ENCODE measurements at places on chromosomes 3 and 15.

DNA sequence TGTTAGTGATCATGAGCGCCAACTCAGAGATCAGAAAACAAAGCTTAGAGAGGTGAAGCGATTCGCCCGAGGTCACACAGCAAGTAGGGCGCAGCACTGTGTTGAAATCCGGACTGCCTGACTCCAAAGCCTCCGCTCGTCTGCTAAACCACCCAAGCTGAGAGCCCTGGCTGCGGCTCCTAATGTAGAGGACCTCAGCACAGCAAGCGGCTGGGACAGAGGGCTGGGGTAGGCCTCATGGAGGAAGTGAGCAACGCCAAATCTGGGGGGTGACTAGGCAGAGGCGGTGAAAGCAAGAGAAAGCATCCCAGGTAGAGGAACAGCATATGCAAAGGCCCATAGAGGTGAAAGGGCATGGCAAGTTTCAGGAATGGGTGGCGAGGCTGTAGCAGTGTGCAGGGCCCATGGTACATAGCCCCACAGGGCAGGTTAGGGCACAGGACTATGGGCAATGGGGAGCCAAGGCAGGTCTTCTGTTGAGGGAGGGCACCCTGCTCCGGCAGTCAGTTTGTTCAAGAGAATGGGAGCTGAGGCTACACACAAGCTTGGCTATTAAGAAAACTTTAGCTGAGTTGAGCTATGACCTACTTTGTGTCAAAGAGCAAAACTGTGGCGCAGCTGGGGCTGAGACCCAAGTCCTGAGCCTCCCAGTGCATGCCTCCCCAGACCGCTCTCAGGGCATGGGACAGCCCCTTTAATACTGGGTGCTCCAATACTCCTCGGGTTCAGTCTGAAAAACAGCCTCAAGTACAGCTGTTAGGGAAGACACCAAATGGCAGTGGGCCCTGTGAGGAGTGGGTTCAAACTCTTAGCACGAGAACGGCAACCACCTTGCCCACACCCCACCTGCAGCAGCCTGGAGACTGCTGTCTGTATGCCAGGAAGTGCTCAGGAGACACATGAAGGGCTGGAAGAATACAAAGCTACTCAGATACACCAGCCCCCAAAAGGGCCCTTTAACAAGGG, 988 bp upstream of the CFAP92 start:
- no peak for DNase-seq

- DNase-seq: no peak
Measured at GRCh38 chr3:150253622-150254021, 154.5 kb upstream of the TSC22D2 start.

DNA sequence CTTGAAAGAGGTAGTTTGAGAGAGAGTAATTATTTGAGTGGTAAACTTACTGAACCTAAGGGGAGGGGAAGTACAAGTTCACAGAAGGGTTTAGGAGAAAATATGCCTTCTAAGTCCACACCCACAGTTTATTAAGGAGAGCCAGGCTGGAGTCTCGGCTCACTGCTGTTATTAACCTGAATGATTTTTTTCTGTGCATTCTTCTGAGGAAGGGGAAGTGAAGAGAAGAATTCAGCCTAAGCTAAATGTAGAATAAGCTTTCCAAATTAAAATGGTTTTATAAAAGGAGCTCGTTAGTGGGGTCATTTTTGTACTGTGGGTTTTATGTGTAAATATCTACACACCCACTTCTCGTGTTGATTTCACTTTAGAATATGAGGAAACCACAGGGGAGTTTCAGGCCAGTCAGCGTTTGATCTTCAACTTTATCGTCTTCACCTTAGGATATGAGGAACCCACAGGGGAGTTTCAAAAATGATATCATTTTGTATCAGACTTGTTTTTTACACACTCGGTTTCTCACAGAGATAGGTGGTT, 1.5 kb downstream of the WHAMM start:
- no peak for DNase-seq

- DNase-seq: no peak
Measured at GRCh38 chr15:43329217-43329959, 985 bp downstream of the LCMT2 start.

DNA sequence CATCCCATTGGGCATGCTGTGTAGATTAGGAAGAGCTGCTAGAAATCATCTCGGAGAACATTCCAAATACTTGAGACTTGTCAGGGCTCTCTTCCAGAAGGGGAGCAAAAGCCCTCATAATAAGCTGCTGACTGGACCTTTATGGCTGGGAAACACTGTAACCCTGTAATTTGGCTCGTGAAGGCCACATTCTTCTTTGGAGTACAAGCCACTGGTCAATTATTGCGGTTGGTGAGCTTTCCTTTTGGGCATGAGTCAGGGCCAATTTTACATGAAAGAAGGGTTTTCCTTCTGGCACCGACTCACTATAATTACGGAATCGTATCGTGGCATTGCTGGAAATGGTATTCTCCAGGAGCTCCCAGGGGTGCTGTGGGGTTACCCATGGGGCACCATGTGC, 434.5 kb upstream of the RGMA start:
- no peak for DNase-seq

DNA sequence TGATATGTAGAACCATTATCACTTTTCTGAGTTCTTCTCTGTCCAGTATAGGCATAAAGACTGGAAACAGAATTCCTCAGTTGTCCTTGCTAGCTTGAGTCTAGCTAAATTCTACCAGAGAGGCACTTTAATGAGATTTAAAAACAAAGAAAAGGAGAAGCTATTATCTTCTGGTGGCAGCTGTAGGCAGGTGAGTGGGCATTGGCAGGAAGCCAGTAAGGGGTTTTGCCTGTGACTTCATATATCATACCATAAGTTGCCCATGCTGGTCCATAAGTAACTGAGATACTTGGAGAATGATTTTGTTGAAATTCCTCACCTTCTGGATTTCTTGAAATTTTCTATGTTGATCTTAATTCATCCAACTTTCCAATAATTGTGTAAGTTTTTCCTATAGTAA, 402.3 kb upstream of the TGFBR2 start:
- no peak for DNase-seq

DNA sequence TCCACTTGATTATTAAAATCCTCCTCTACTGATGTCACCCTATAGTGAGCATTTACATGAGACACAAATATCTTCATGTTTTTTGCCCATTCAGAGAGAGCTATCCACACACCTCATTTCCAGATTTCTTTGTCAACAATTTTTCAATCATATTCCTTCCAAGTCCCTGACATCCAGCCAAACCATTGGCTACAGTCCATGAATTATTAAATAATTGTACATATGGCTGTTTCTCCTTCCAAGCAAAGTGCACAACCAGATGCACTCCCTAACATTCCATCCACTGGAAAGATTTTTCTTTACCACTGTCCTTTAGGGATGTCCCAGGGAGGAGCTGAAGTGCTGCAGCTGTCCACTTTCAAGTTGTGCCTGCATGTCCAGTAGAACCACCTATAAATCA, 328.0 kb upstream of the MDFIC2 start:
- DNase-seq: no peak

DNA sequence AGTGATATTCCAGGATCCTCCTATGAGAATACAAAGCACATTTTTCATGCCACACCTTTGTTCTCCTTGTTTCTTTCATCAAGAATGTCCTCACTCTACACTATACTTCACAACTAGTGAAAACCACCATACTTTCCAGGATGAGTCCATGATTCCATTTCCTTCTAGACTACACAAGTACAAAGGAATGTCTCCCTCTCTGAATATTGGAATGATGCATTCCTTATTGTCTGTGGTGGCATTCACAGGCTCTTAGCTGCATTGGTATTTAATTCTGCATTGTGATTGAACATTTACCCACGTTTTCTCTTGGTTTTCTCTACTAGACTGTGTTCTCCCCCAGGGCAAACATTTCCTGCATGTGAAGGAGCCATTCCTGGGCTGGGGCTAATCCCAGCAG, 217.5 kb downstream of the RAP2B start:
- DNase-seq: no peak

GRCh38 chr3:173676094-173676493, 278.6 kb downstream of the NLGN1 start:
- no peak for DNase-seq

DNA sequence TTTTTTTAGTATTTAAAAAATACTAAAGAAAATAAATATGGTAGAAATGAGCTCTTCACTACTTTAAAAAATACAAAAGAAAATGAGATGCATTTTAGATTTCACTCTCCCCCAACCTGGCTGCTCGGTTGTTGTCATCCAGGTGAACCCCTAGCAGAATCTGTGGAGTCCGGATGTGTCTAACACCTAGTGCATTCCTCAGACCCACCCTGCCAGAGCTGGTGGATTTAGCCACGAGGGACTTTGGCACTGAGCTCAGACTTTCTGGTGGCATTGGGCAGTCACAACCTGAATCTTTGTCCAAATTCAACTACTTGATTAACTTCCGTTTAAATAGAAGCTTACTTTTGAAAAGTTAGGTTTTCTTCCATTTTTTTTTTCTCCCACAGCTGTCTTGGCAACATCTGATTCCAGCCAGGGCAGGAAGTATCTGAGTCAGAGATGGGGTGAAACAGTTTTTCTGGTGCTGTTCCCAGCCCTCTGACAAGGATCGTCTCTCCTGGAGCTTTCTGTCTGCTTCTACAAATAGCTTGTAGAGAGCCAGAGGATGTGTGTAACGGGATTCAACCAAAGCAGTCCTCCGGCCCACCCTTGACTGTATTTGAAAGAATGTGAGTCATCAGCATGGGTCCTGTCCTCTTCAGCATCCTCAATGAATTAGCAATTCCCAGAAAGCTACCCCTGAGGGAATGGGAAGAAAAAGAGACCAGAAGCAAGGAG, 301.8 kb upstream of the MCTP2 start:
- peak; percentile 21 for DNase-seq

DNA sequence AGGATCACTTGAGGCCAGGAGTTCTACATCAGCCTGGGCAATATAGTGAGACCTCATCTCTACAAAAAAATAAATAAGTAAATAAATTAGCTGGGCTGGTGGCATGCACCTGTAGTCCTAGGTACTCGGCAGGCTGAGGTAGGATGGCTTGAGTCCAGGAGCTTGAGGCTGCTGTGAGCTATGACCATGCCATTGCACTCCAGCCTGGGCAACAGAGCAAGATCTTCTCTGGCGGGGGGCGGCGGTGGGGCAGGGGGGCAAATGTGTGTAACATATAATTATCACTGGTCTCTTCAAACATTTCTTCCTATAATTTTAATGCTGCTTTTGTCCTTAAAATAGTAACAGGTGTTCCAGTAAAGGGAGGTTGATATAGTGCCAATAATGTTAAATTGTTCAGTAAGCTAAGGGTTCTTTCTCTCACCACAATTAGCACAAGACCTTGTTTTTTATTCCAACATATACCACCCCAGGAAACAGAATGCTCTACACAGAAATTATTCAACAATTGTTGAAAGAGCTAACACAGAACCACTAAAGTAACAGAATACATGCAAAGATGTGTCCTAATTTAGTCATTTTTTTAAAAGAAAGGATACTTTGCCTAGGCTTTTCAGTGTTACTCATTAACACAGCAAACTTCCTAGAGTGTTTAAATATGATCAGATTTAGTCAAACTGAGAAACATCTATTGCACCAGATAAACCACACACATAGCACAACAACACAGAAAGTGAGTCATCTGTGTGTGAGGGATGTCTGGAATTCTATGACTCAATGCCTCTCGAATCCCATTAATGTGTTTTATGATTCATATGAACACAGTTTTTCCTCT, 29.1 kb downstream of the ANKRD28 start:
- peak; percentile 87 for DNase-seq

- no peak for DNase-seq
Measured at GRCh38 chr3:183293966-183294365, 40.9 kb downstream of the B3GNT5 start.

DNA sequence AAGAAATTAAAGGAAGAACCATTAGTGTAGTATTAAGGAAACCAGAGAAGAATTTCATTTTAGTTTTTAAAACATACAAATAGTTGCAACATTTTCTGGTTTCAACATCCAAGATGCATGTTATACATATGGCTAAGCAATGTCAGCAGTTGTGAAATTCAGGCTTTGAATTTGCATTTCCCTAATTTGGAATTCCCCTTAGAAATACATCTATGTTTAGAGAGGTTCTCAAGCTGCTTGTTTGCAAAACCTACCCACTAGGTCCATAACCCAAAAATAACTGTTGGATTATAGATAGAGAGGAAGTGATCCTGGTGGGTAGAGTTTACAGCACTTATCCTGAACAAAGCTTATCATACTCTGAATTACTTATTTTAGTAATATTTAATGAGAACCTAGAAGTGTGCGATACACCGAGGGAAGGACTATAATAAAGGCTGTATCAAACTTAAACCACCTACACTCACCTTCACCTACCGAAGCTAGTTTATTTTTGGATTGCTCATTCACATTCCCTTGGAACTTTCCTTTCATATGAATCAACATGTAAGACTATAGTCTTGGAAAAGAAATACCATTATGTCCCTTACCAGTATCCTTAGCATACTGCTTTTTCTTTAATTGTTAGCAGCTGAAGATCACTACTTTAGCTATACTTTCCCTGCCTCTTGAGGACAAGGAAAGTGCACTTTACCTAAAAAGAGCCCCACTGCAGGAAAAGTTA, 60.6 kb downstream of the CHAC1 start:
- DNase-seq: no peak
